ENCODE measurements at places on chromosomes 5 and 9.

DNA sequence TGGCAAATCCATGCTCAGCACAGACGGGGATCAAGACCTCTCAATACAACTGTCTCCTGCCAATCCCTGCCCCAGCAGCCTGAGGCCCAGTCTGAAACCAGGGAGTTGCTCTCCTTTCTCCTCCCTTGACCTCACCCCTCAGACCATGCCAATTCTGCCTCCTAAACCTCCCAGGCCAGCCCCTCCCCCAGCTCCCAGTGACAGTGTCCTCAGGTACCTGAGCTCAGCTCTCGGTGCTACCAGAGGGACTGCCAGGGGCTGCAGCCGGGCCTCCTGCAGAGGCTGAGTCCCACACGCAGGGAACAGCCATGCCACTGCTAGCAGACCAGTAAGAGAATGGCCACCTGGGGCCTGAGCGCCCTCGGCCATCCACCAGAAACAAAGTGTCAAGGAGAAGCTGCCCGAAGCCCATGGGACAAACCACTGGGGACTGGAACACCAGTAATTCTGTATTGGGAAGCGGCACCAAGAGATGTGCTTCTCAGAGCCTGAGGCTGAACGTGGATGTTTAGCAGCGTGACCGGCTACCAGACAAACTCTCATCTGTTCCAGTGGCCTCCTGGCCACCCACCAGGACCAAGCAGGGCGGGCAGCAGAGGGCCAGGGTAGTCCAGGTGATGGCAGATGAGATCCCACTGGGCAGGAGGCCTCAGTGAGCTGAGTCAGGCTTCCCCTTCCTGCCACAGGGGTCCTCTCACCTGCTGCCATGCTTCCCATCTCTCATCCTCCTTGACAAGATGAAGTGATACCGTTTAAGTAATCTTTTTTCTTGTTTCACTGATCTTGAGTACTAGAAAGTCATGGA is 557 bp upstream of the IL3 start:
- peak; percentile 35 for DNase-seq

DNA sequence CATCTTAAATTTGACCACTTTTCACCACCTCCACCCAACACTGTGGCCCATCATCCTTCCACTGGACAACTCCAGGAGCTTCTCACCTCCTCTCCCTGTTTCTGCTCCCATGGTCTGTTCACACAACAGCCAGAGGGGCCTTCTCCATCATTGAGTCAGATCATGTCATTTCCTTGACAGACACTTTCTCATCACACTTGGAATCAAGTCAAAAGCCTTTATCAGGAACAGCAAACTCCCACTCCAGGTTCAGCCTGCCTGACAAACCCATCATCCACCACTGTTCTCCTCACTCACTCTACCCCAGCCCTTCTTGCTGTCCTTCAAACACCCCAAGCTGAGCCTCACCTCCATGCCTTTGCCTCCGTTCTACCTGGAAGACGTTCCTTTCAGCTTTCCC is 78.4 kb upstream of the ADRA1B start:
- DNase-seq = no peak

- no peak for DNase-seq
These were observed 222.1 kb downstream of the HSPA4 start for GRCh38 chr5:133273661-133274596.

- no peak for DNase-seq
These were observed 91.1 kb downstream of the MRPS27 start for GRCh38 chr5:72228960-72229359.

DNA sequence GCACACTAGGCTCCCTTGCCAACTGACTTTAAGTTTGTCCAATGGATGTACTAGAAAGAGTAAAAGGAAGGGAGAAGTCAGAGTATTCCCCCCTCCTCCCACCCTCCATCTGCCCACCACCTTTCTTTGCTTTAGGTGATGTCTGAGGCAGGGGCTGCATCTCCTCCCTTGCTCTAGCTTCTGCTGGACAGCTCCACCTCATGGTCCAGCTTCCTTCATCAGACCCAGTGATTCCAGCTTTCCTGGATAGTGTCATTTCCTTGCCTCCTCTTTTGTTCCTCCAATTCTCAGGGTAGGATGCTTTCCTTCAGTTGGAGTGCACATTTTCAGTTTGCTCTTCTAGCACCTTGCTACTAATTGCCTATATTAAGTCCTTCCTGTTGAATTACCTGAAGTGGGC is 67.4 kb downstream of the RAD23B start:
- DNase-seq = no peak

- DNase-seq = no peak
These were observed 11.7 kb downstream of the B4GALT7 start for GRCh38 chr5:177611446-177612214.

GRCh38 chr9:134061019-134061687 is 6.7 kb downstream of the BRD3 start:
- DNase-seq = peak; percentile 55

- peak; percentile 93 for DNase-seq
These were observed 2.8 kb upstream of the CCIN start for GRCh38 chr9:36166168-36166927.

DNA sequence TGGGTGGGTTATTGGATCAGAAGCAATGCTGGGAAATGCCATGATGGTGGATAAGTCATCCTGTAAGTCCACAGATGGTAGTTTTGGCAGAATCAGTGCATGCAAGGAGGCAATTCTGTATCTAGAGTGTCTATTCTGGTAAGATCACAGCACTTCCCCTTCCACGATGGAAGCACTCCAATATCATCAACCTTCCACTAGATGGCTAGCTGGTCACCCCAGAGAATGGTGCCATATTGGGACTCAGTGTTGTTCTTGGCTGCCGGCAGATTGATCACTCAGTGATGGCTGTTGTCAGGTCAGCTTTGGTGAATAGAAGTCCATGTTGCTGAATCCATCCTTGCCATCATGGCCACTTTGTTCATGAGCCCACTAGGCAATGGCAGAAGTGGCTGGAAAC is 553.5 kb downstream of the CSNK1G3 start:
- no peak for DNase-seq

DNA sequence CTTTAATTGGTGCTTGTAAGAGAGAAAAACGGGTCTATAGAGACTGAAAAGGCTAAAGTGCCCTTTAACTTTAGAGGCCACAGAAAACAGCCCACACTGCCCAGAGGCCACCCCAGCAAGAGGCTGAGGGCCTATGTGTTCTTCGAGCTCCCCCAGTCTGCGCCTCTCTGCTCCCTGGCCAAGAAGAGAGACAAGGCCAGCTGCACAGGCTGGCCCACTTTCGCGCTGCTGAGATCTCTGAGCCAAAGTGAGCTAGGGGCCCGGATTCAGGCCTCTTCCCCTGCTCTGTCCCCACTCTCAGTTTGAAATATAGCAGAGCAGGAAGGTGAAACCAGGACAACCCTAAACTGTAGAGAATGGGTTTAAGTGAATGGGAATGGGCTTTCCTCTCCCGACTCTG is 132.0 kb upstream of the TRIM32 start:
- peak; percentile 73 for DNase-seq

- DNase-seq = no peak
These were observed 10.1 kb downstream of the PIP5K1B start for GRCh38 chr9:68715181-68715456.

DNA sequence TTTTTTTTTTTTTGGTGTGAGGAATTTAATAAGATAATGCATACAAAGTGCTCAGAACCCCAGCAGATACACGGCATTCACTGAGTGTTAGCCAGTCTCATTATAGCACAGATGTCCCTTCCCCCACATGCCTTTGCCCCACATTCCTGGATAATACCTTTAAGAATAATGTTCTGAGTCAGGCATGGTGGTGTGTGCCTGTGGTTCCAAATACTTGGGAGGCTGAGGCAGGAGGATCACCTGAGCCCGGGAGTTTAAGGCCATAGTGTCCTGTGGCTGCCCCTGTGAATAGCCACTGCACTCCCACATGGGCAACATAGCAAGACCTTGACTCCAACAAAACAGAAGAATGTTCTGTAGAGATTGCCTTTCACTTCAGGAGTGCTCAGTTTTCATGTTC is 24.2 kb upstream of the ANKRD18A start:
- DNase-seq = no peak

DNA sequence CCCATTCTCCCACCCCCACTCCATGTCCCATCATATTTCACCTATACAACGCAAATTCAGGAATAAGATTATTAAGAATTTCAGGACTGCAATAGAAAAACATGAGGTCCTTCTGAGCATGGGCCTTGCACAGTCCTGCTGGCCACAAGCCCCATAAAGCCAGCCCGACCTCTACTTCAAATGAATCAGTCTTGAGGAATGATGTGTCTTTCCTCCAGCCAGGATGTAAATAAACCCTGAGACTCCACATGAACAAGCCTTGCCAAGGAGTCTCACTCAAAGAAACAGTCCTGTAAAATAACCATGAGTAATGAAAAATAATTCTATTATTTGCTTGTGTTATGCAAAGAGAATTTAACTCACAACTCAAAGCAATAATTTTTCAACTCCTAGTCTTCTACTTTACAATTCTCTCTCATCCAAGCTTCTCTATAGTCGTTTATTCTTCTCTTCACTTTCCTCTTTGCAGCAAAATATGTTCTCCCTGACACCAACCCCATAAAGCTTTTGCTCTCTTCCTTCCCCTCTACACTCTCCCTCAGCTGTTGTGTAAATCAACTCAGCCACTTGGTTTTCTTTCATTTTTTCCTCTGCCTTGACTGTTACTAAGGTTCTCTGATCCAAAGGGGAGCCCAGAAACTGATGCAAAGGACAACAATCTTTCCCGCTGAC is 140.1 kb upstream of the MOCS2 start:
- peak; percentile 65 for DNase-seq

DNA sequence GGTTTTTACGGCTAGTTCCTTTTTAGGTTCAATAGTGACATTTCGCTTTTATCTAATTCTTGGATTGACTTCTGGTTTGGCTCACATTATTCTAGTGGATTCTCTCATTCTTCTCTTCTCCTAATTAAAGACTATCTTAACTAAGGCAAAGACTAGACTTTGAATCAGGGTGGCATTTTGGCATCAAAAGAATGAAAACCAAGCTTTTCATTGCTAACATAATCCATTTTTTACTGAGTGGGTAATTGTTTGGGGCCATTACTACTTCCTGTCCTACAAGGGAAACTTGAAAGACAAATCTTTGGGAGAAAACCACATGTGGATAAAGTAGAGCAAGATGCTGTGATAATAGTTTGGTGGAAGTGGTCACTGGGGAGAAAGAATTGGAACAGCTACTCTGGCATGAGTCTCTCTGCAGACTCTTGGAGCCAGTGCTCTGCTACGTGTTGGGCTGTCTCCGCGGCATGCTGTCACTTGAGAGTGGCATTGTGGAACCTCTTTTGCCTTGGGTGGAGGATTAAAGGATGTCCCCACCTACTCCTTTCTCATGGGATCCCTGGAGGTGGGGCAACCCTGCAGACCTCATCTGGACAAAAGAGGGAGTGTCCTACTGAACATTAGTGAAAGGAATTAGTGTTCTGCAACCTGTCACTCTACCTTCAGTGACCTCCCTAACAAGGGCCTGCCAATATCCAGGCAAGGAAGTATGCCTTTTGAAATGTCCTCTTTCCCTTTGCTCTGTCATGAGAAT is 280.4 kb downstream of the PSAT1 start:
- no peak for DNase-seq

DNA sequence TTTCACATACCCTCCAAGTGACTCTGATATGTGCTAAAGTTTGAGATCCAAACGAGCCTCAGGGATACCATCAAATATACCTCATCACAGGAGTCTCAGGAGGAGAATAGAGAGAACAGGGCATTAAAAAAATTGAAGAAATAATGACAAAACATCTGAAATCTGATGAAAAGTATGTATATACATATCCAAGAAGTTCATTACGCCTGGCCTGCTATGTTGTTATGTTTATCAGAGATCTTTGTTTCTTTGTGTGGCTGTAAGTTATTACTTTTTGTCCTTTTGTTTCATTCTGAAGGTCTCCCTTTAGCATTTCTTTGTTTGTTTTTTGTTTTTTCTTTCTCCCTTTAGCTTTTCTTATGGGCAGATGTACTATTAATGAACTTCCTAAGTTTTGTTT is 2.5 kb upstream of the CCL19 start:
- DNase-seq = no peak

- no peak for DNase-seq
These were observed 1392.3 kb upstream of the CDH9 start for GRCh38 chr5:28430565-28431178.

GRCh38 chr5:53109056-53109442 is 508 bp downstream of the MOCS2 start:
- DNase-seq = no peak

DNA sequence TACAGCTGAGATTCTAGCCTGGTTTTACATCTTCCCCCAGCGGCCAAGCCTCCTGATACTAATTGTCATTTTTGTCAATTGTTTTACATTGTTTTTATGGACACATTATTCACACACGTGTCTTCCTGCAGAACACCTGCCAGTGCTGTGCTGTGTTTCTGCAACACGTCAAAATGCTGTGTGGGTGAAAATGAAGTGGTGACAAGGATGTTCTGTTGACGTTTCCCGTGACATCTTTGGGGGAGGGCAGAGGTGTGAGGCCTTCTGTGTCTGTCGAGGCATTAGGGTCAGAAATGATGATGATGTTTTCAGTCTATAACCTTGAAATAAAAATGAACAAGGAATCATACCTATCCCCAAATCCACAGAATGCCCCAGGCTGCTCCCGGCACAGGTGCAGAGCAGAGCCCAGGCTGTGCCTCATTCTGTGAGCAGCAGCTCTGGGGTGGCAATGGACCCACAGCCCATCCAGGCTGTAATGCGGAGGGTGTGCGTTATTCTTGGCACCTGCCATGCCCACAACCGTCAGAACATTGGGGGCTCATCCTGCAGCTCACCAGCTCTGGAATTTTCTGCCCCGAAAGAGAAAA is 23.6 kb upstream of the CEP72 start:
- DNase-seq = peak; percentile 43

- no peak for DNase-seq
These were observed 11.0 kb downstream of the DAB2 start for GRCh38 chr5:39413771-39414170.

DNA sequence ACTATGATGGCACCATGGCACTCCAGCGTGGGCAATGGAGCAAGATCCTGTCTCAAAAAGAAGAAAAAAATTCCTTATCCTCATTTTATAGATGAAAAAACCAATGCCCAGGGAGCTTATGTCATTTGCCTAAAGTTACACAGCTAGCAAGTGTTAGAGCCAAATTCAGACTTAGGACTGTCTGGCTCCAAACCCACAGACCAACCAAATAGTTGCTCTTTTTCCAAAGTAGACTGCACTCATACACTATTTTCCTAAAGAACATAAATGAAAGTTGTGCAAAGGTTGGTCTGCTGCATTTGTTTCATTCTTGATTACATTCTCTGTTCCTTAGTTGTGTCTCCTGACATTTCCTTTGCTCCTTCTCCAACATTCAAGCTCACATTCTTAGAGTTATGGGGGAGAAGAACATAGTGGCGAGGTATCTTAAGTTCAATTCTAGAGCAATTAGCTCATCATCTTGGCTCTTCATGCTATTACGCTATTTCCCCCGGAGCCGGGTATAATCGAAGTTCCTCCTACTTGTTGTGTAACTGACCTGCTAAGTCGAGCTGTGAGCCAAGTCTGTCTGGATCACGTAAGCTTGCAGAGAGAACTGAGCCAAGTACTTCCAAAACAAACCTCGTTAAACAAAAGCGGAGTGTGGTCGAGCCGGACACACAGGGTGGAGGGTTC is 138.3 kb downstream of the RFK start:
- DNase-seq = peak; percentile 92

GRCh38 chr5:144036476-144036875 is 134.0 kb downstream of the YIPF5 start:
- DNase-seq = no peak

GRCh38 chr5:2147504-2148311 is 265.0 kb upstream of the IRX4 start:
- no peak for DNase-seq

GRCh38 chr9:92614763-92615461 is 55.0 kb downstream of the IPPK start:
- DNase-seq = peak; percentile 63

GRCh38 chr5:128722551-128722950 is 184.5 kb upstream of the FBN2 start:
- DNase-seq = no peak

- no peak for DNase-seq
These were observed 441.1 kb downstream of the SEMA5A start for GRCh38 chr5:9104571-9105339.
